Heart right ventricle (tissue), 16 donors: ENCODE measurements at places on chromosomes 2 and 18. TPM values are rescaled to one million over a fixed set of nuclear protein-coding genes. Genes with fewer than 3 reads are reported as not detected.

DIPK1C gene
- polyA plus RNA-seq: 8.0 TPM

- no peak for DNase-seq
- H3K4me3 ChIP-seq: no peak overlapping the region
- H3K27ac ChIP-seq: no peak overlapping the region
- no peaks in the 10 kb centered on the region for H3K4me1 ChIP-seq
- H3K27me3 ChIP-seq: no peaks in the 10 kb centered on the region
Measured at GRCh38 chr18:41073372-41073954, 881.6 kb upstream of the PIK3C3 start.

DNA sequence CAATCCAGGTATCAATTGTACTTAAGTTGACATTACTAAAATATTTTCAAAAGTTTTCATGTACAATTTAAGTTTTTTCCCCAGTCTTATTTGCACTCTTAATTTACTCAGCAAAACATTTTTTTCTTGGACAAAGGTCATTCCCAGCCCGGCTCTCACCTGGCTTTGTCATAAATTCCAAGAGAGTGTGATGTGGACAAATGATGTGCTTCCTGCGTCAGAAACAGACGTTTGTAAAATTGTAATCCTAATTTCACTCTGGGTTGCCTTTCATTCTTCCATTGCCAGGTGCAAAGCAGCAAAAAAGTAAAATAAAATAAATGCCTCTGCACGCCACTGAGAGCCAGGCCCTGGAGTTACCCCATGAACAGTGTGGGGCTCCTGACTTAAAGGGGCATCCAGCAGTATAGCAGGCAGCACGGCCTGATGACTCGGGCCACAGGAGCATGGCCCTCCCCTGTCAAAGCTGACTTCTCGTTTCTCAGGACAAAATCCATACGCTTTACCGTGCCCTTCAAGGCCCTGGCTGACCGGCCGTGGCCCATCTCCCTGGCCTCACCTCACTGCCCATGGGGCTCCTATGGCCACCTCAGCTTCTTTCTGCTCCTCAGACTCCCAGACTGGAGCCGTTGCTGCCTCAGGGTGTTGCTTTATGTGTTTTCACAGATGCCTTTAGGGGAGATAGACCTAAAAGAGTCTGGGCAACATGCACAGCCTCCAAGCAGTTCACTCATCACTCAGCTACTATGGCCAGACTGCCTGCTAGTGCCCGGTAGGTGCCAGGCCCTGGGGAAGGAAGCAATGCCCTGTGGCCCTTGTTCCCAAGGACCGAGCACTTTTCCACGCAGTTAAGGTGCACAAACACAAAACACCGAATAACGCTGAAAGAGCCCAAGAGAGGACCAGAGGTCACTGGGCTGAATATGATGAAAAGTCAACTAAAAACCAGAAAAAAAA, 7.6 kb upstream of the TMEM185B start:
- no peaks in the 10 kb centered on the region for H3K27me3 ChIP-seq
- peak overlapping the region; percentile 45 for H3K4me3 ChIP-seq
- H3K27ac ChIP-seq: peak overlapping the region; percentile 89
- H3K4me1 ChIP-seq: peaks cover 11% of the 10 kb centered on the region
- no peaks in the 10 kb centered on the region for H3K36me3 ChIP-seq

FBXO41 gene
- polyA plus RNA-seq: 0.51 TPM

AMER3 gene
- polyA plus RNA-seq: not detected

OSBPL6 gene
- 1.4 TPM for polyA plus RNA-seq

GRCh38 chr2:160792837-160793236, 299.2 kb upstream of the RBMS1 start:
- H3K4me1 ChIP-seq: no peaks in the 10 kb centered on the region
- H3K4me3 ChIP-seq: no peak overlapping the region
- no peaks in the 10 kb centered on the region for H3K36me3 ChIP-seq
- no peaks in the 10 kb centered on the region for H3K27me3 ChIP-seq

DNA sequence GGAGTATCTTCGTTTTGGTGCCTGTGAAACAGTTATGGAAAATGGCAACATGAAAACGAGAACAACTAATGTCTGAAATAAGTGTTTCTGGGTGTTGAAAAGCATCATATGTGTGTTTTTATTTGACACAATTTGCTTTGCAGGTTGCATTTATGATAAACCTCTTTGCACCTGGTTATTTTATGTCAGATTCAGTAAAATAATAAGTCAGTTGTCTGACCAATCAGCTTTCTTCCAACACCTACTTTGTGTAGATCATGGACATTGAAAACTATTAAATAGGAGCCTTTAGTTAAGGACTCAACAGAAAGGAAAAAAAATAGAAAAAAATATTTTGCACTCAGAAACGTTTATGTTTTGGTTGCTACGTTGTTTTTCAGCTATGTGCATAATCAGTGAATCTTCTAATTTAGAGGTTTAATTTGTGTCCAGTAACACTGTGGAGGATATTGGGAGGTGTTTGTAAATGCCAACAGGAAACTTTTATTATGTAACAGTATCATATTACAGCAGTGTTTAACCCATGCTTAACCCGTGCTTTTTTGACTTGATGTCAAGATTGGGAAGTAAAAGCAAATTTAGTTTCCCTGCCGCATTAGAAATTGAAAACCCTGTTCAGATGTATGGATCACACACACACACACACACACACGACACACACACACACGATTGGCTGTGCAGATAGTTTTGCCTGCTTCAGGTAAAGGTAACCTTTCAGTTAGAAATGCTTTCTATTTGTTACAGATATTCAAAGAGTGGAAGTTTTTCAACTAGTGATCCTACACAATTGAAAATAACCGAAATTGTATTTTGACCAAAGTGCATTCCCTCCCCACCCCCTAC, 2.6 kb downstream of the PKP4 start:
- H3K4me1 ChIP-seq: peaks cover 21% of the 10 kb centered on the region
- no peak for DNase-seq
- H3K27me3 ChIP-seq: no peaks in the 10 kb centered on the region
- H3K27ac ChIP-seq: peak overlapping the region; percentile 97

GPAT2 gene
- polyA plus RNA-seq: 9.2 TPM

NTSR2 gene
- polyA plus RNA-seq: not detected

DNA sequence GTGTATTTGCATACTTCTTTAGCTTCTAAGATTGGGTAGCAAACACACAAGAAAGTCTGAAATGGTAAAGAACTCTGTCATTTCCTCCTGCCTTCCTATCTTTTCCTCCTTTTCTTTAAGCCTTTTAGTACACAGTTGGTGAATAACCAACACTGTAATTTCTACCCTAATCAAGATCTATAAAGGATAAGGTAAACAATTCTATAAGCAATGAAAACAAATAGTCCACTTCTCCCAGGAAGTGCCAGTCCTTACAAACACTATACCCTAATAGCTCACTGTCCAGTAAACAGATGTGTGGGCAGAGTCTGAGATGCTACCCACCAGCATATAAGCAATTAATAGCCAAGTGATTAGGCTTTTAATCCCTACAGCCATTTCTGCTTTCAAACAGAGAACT, 81.0 kb upstream of the TFCP2L1 start:
- H3K36me3 ChIP-seq: no peaks in the 10 kb centered on the region
- H3K27me3 ChIP-seq: no peaks in the 10 kb centered on the region
- H3K4me1 ChIP-seq: peaks cover 25% of the 10 kb centered on the region
- H3K4me3 ChIP-seq: no peak overlapping the region
- no peak overlapping the region for H3K27ac ChIP-seq

GRCh38 chr18:6949800-6950586, 167.6 kb downstream of the LAMA1 start:
- no peak overlapping the region for H3K27ac ChIP-seq
- no peak overlapping the region for H3K4me3 ChIP-seq
- no peaks in the 10 kb centered on the region for H3K36me3 ChIP-seq
- H3K27me3 ChIP-seq: peaks cover 5% of the 10 kb centered on the region
- no peaks in the 10 kb centered on the region for H3K4me1 ChIP-seq

GRCh38 chr2:21452263-21452662, 328.5 kb downstream of the TDRD15 start:
- H3K4me3 ChIP-seq: no peak overlapping the region
- DNase-seq: no peak
- H3K27me3 ChIP-seq: no peaks in the 10 kb centered on the region
- no peaks in the 10 kb centered on the region for H3K36me3 ChIP-seq
- peaks cover 4% of the 10 kb centered on the region for H3K4me1 ChIP-seq

DNA sequence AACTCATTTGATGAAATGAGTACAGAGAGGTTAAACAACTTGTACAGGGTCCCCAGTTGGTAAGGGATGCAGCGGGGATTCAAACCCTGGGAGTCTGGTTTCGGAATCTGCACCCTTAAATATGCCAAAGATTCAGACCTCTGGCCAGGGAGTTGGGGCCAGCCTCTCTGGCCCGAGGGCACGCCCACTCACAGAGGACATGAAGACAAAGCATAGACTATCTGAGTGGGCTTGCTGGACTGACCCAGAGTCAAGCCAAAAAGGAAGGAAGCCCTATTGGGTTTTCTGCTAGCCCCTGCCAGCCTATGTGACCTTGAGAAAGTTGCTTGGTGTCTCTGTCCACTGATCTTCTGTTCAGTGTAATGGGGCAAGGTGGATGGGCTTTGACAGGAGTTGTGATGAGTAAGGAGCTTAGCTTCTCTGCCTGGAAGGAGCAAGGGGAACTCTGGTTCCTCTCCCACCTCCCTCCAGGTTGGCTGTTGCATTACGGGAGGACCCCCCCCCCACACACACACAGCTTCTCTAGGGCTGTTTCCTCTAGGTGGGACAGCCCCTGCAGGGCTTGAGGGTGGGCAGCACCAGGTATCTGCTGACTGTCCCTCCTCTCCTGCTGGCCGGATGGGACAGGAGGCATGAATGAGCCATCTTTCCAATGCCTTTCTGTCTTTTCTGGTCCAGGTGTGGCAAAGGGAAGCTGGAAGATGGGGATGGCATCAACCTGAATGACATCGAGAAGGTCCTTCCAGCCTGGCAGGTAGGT, 131.3 kb downstream of the CTIF start:
- H3K27me3 ChIP-seq: no peaks in the 10 kb centered on the region
- H3K27ac ChIP-seq: no peak overlapping the region
- no peak overlapping the region for H3K4me3 ChIP-seq
- H3K36me3 ChIP-seq: no peaks in the 10 kb centered on the region
- DNase-seq: no peak

GRCh38 chr18:9792565-9793245, 84.6 kb downstream of the RAB31 start:
- no peaks in the 10 kb centered on the region for H3K36me3 ChIP-seq
- no peak overlapping the region for H3K27ac ChIP-seq
- H3K4me1 ChIP-seq: no peaks in the 10 kb centered on the region
- DNase-seq: no peak
- H3K4me3 ChIP-seq: no peak overlapping the region

CD207 gene
- polyA plus RNA-seq: 0.03 TPM

CFAP65 gene
- not detected for polyA plus RNA-seq

GRCh38 chr18:77329651-77330050, 80.0 kb downstream of the GALR1 start:
- H3K4me3 ChIP-seq: no peak overlapping the region
- no peaks in the 10 kb centered on the region for H3K4me1 ChIP-seq
- DNase-seq: no peak
- no peak overlapping the region for H3K27ac ChIP-seq
- H3K36me3 ChIP-seq: no peaks in the 10 kb centered on the region

DNA sequence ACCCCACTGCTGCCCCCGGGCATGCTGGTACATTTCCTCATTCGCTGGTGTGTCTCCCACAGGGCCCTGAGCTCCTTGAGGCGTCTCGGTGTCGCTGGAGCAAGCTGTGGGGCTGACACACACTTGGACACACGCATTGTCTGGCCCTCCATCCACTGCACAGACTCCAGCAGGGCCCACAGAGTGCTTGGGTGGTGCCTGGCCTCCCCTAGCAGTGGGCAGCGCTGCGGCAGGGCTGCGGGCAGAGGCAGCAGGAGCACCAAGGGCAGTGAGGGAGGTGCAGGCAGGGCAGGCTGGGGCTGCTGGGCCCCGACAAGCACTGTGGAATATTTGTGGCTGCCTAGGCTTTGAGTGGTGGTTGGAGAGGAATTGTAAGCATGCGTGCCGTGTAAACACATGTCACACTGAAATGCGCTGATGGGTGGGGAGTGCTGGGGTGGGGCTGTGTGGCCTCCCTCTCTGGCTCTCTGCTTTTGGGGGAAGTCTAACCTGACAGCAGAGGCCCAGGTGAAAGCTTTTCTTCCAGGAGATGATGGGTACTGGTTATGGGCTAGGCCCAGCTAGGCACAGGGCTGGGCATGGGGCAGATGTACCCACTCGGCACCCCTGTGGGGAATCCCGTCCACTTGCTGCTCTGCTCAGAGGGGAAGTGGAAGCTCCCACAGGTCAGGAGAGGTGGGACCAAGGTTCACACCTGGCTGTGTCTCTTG, 55.5 kb upstream of the HS6ST1 start:
- DNase-seq: no peak
- no peak overlapping the region for H3K27ac ChIP-seq
- peaks cover 11% of the 10 kb centered on the region for H3K4me1 ChIP-seq
- H3K36me3 ChIP-seq: no peaks in the 10 kb centered on the region
- H3K27me3 ChIP-seq: no peaks in the 10 kb centered on the region
- H3K4me3 ChIP-seq: no peak overlapping the region

DNA sequence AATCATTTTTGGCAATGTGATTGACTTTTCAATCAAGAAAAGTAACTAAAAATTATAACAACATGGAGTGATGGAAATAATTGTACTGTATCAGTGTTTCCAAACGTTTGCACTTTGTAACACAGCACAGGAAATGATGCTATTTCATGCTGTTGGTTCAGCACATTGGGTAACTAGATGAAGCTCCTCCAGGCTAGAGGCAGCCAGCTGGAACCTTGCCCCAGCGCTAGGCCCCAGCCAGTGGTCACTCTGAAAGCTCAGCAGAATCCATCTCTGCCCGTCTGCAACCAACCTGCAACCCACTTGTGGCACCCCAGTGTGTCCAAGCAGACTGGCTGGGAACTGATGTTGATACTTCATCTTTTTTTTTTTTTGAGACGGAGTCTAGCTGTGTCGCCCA, 15.3 kb downstream of the UNC50 start:
- H3K4me1 ChIP-seq: no peaks in the 10 kb centered on the region
- H3K27me3 ChIP-seq: no peaks in the 10 kb centered on the region
- peaks cover 65% of the 10 kb centered on the region for H3K36me3 ChIP-seq
- H3K27ac ChIP-seq: no peak overlapping the region
- H3K4me3 ChIP-seq: no peak overlapping the region

GRCh38 chr2:182585001-182585400, 131.1 kb upstream of the DNAJC10 start:
- DNase-seq: no peak
- H3K4me3 ChIP-seq: no peak overlapping the region
- no peaks in the 10 kb centered on the region for H3K27me3 ChIP-seq
